ENCODE measurements at places on chromosomes 16 and 17.

GRCh38 chr17:68190495-68190894 lies 57.3 kb upstream of the AMZ2 start:
- DNase-seq, result no peak

GRCh38 chr16:51053775-51054174 lies 97.3 kb downstream of the SALL1 start:
- no peak for DNase-seq

GRCh38 chr17:51687887-51688286 lies 427.5 kb downstream of the UTP18 start:
- no peak for DNase-seq

GRCh38 chr16:761625-762513 lies 1.3 kb downstream of the MSLN start:
- no peak for DNase-seq

DNA sequence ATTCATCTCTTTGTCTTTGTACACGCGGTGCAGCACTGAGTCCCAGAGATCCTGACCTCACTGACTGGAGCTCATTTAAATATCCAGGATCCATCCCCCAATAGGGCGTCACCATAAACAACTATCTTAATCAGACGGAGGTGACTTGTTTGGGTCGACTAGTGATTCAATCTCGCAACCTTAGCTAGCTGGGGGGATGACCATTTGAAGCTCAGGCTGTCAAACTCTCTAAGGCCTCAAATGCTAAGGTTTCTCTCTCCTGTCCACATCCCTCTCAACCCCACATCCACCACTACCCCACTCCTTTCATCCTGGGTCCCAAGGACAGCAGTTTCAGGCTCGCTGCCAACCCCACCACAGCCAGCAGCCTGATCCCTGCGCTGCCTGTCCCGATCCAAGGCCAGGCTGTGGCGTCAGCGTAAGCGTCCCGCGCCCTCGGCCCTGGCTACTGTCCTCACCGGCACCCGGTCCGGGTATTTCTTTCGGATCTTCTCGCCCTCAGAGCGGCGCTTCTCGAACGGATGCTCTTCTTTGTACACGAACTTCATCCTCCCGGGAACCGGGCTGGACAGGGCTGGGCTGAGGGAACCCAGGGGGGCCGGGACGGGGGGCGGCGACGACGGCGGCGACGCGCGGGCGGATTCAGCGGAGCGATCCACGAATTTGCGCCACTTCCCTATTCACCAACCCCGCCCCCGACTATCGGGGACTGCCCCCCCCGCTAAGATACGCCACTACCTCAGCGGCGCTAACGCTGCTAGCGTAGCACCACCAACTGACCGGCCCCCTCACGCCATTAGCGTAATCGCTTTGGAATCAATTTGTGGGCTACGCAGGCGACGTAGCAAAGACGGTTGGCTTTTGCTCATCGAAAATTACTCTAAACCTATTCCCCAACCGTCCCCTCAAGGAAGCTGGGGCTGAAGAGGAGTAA lies at the start of gene GABARAP:
Gene GABARAP, minus strand, starts transcription at position 667 of the 934 bp plus-strand sequence. Its CDS starts 119 bp downstream, at position 548.
- peak; percentile 98 for DNase-seq

DNA sequence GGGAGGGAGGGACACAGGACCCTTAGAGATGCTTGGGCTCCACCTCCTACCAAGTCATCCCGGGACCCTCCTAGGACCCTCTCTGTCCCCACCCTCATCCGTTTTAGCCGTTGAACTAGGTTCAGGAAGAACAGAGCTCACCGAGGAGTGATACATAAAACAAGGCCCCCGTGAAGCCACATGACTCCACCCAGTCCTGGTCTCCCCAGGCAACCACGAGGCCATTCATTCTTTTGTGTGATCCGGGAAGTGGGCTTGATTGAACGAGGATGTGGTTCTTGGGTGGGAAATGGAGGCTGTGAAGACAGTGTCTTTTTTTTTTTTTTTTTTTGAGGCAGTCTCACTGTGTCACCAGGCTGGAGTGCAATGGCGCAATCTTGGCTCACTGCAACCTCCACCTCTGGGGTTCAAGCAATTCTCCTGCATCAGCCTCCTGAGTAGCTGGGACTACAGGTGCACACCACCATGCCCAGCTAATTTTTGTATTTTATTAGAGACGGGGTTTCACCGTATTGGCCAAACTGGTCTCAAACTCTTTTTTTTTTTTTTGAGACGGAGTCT lies 14.8 kb downstream of the TRARG1 start:
- DNase-seq, result no peak
